ENCODE measurements at places on chromosomes 4 and X. TPM values are rescaled to one million over a fixed set of nuclear protein-coding genes. Genes with fewer than 3 reads are reported as not detected.
A peak's percentile ranks its signal among the peaks of the same experiment; 100 is the strongest.

GRCh38 chr4:184649971-184650855 lies 675 bp downstream of the PRIMPOL start:
- DNase-seq: no peak
- no peaks in the 10 kb centered on the region for H3K36me3 ChIP-seq
- H3K4me3 ChIP-seq: peak overlapping the region; percentile 70
- peaks cover 11% of the 10 kb centered on the region for H3K4me1 ChIP-seq
- no peaks in the 10 kb centered on the region for H3K27me3 ChIP-seq

DNA sequence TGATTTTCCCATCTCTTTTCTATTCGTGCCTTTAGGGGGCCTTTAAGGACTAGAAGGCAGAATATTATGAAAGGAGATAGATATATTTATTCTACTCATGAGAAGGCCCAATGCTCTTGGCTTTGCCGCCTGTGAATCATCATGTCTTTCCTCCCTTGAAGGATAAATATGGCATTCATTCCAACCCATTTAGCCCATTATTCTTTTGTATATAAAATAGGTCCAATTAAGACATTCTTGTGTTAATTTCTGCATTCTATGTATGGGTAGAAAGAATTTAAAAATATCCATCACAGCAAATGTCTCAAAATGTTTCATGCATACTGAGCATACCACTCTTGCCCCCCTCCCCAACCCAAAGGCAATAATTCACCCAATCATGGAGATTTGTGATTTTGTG lies 115.1 kb downstream of the AFF2 start:
- no peak overlapping the region for H3K4me3 ChIP-seq
- DNase-seq: no peak
- H3K27me3 ChIP-seq: no peaks in the 10 kb centered on the region
- H3K36me3 ChIP-seq: no peaks in the 10 kb centered on the region
- no peak overlapping the region for H3K27ac ChIP-seq

The MMRN1 gene
- total RNA-seq: 83.2 TPM

DNA sequence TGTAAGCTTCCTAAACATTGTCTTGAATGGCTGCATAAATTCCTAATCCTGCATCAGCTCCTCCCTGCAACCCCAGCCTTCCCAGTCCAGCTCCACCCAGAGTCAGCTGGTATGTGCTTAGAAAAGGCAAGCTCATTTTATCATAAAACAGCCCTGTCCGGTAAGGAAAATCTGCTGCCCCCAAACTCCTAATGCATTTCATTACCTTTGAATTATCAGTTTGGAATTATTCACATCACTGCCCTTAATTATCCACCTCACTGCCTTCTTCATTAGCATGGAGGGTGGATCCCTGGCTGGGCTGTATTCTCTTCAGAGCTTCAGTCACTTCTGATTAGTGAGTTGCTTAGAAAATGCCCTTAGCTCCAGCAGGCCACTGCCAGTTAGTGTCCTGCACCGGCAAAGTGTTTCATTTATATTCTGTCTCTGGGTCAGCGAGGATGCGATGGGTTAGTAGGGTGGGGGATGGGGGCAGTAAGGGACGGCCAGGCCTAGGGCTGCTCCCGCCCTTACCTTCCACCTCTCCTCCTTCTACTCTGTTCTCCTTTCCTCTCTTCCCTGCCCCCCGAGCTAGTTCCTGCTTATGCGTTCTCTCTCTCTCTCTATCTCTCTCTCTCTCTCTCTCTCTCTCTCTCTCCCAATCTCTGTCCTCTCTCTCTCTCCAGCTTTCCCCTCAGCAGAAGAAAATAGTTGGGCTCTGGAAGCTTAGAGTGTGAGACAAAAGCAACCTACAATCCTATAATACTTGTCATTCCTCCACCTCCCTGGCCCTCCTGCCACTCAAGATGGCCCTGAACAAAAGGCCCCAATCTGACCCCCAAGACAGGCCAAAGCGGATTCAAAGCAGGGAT lies 174.8 kb upstream of the KLF3 start:
- no peak overlapping the region for H3K4me3 ChIP-seq
- H3K4me1 ChIP-seq: no peaks in the 10 kb centered on the region
- no peak for DNase-seq
- peak overlapping the region; percentile 79 for H3K27ac ChIP-seq
- no peaks in the 10 kb centered on the region for H3K36me3 ChIP-seq

The CRMP1 gene
- 0.44 TPM for total RNA-seq

GRCh38 chr4:4818415-4819212 lies 40.9 kb upstream of the MSX1 start:
- no peak overlapping the region for H3K27ac ChIP-seq
- no peaks in the 10 kb centered on the region for H3K36me3 ChIP-seq
- no peaks in the 10 kb centered on the region for H3K4me1 ChIP-seq

- H3K4me3 ChIP-seq: peak overlapping the region; percentile 43
- peak; percentile 51 for DNase-seq
- no peaks in the 10 kb centered on the region for H3K4me1 ChIP-seq
- peaks cover 6% of the 10 kb centered on the region for H3K27me3 ChIP-seq
- H3K36me3 ChIP-seq: no peaks in the 10 kb centered on the region
These were observed 14.5 kb downstream of the SLC25A5 start for GRCh38 chrX:119482481-119483480.

- H3K4me3 ChIP-seq: no peak overlapping the region
- H3K36me3 ChIP-seq: no peaks in the 10 kb centered on the region
- H3K4me1 ChIP-seq: no peaks in the 10 kb centered on the region
- no peak overlapping the region for H3K27ac ChIP-seq
- no peak for DNase-seq
- H3K27me3 ChIP-seq: no peaks in the 10 kb centered on the region
These were observed 79.5 kb downstream of the PCDH18 start for GRCh38 chr4:137452799-137453198.

GRCh38 chr4:80155316-80155982 lies 41.9 kb upstream of the PRDM8 start:
- no peak overlapping the region for H3K27ac ChIP-seq
- H3K4me1 ChIP-seq: no peaks in the 10 kb centered on the region
- no peak for DNase-seq
- no peak overlapping the region for H3K4me3 ChIP-seq
- H3K27me3 ChIP-seq: no peaks in the 10 kb centered on the region

The SPACA5 gene
- total RNA-seq: not detected

The DAPP1 gene
- total RNA-seq: 2.7 TPM

DNA sequence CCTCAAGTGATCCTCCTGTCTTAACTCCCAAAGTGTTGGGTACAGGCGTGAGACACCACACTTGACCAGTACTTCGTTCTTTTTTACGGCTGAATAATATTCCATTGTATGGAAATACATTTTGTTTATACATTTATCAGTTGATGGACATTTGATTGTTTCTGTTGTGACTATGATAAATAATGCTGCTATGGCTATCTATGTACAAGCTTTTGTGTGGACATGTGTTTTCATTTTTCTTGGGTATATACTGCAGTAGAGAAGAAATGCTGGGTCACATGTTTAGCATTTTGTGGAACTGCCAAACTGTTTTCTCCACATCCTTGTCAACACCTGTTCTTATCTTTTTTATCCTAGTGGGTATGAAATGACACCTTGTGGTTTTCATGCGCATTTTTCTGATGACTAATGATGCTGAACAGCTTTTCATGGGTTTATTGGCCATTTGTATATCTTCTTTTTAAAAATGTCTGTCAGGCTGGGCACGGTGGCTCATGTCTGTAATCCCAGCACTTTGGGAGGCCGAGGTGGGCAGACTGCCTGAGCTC lies 37.3 kb downstream of the SAT1 start:
- no peaks in the 10 kb centered on the region for H3K36me3 ChIP-seq
- peaks cover 12% of the 10 kb centered on the region for H3K27me3 ChIP-seq
- no peak overlapping the region for H3K4me3 ChIP-seq
- H3K27ac ChIP-seq: no peak overlapping the region

DNA sequence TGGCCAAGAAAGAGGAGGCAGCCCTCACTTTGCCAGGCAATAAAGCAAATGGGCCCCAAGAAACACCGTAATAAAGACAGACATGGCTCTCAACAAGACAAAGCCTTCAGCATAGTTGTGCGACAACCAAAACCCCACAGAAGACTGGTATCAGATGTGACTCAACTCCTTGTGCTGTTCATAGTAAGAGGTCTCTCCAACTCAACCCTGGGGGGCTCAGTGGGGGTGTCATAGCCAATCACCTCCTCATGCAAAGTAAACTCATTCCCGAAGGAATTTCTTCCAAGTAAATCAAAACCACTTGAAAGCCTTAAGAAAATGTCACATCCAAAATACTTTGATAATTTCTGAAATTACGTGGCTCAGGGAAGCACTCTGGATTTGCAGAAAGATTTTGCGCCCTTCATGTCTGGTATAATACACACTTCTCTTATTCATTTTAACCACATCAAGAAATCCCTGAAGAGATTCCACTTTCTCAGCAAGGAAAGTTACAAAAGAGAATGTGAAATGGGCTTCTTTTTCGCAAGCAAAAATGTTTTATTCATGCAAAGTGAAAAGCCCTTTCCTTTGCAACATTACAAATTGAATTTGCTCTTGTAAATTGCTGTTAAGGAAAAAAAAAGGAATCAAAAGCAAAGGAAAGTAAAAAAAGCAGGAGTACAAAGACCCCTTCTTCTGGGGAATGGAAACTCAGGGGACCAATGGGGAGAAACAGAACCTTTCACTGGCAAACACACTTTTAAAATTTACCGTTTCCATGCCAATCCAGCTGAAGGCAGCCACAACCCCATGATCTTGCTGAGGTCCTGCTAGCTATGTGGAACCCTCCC lies 137.4 kb downstream of the NSUN7 start:
- H3K4me1 ChIP-seq: no peaks in the 10 kb centered on the region
- peak overlapping the region; percentile 62 for H3K27ac ChIP-seq
- DNase-seq: no peak
- H3K36me3 ChIP-seq: peaks cover 4% of the 10 kb centered on the region
- no peak overlapping the region for H3K4me3 ChIP-seq

GRCh38 chr4:145755802-145756201 lies 75.9 kb downstream of the C4orf51 start:
- H3K36me3 ChIP-seq: no peaks in the 10 kb centered on the region
- H3K4me1 ChIP-seq: no peaks in the 10 kb centered on the region
- DNase-seq: no peak
- no peak overlapping the region for H3K27ac ChIP-seq
- H3K27me3 ChIP-seq: no peaks in the 10 kb centered on the region
- no peak overlapping the region for H3K4me3 ChIP-seq

Data from breast epithelium (tissue), 4 donors.